M059J (cell line): ENCODE measurements at places on chromosomes 6 and 20. TPM values are rescaled to one million over a fixed set of nuclear protein-coding genes. Genes with fewer than 3 reads are reported as not detected.
A peak's percentile ranks its signal among the peaks of the same experiment; 100 is the strongest.

Gene PRL
- total RNA-seq = not detected in 2 replicates

Gene HLA-DQB2
- not detected in 2 replicates for total RNA-seq

Gene CDSN
- not detected in 2 replicates for total RNA-seq

Gene TINAG
- total RNA-seq = not detected in 2 replicates

Gene HMGCLL1
- 0.20 TPM in 1 of 2 replicates, not detected in the other for total RNA-seq

Gene RIMS1
- total RNA-seq = 0.34 and 0.76 TPM in 2 replicates

- DNase-seq = no peak
These were observed 77.8 kb downstream of the ARHGAP18 start for GRCh38 chr6:129632172-129632613.

DNA sequence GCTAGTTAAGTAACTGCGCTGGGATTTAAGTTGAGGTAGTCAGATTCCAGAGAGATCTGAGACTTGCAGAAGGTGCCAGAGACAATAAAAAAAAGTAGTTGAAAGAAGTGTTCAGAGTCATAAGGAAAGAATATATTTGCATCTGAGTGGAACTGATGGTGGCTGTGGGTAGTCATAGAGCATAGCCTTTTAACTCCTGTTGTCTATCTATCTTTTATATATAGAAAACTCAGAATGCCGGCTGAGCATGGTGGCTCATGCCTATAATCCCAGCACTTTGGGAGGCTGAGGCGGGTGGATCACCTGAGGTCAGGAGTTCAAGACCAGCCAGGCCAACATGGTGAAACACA lies 62.0 kb downstream of the CARMIL1 start:
- DNase-seq = no peak

DNA sequence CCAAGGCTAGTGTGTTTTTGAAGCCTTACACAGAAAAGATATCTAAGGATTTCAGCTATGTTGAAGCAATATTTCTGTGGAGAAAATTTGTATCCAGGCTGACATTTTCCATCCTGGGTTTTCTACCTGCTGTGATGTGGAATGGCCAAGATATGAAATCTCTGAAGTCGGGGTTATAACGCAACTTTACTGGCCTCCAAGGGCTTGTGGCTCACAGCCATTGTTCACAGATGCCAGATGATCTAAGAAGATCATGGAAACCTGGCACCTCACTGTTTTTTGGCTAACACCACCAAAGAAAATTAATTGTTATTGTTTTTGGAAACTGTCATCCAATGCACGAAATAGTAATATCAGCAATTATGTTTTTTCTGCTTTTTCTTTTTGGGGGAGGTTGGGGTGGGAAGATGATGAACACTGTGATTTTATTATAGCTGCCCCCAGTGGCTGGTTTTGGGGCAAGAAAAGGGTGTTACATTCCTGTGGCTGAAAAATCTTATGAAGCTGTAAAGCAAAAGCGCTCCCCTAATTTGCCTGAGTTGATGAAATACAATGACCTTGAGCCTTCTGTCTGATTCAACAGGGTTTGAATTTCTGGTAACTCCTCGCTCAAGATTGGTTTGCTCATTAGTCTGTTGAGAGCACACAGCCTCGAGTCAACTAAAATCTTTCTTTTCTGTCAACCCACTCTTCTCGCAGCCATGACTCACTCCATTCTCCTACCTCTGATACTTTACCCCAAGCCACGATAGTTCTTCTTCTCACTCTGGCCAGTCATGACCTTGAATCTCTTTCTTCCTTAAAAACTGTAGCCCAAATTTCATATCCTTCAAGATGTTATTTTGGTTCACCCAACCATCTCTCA lies 236.7 kb downstream of the PAX1 start:
- DNase-seq = no peak

- peak; percentile 60 for DNase-seq
These were observed 23.6 kb upstream of the THEMIS start for GRCh38 chr6:127924440-127924839.

DNA sequence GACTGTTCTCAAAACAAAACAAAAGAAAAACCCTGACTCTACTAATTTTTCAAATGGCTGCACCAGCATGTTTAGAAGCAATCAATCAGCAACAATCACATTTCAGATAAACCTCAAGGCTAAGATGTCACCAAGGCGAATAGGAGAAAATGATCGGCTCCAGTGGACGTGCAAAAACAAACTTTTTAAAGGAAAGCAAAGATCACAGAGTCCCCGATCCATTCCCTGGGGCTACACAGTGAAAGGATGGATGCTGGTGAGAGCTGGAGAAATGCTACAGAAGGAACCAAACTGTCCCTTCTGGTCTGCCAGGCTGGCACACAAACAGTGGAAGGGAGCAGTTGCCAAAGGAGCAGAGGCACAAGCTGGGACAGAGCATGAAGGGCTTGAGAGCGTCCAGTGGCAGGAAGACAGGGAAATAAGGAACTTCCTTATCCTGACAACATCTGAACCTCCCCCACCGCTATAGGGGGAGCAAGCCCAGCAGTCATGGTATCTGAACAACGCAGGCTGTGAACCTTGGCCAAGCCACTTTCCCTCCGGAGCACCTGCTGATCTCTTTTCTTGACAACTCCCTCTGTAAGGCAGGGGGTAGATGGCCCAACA lies 73.7 kb upstream of the HIVEP1 start:
- DNase-seq = no peak

DNA sequence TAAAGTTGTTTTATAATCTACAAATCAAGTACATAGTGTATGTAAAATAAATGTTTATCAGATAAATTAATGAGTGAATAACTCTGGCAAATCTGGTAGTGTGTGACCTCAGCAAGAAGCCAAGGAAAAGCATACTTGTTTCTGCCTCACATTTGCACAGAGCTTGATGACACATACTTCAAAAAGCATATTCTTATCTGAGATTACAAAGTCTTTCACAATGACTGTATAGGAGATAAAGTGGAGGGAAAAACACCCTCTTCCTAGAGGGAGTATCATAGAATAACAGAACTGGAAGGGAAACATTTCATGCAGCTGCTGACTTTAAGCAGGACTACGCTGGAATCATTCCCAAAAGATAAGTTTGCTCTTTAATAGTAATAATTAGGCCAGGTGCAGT lies 28.1 kb upstream of the AKAP7 start:
- DNase-seq = peak; percentile 84

GRCh38 chr6:84763886-84764331 lies 489 bp downstream of the TBX18 start:
- no peak for DNase-seq

- DNase-seq = no peak
These were observed 302.1 kb upstream of the RUNX2 start for GRCh38 chr6:45026003-45026516.
